KG1 (cell line): ENCODE measurements at places on chromosomes 11 and 22.

DNA sequence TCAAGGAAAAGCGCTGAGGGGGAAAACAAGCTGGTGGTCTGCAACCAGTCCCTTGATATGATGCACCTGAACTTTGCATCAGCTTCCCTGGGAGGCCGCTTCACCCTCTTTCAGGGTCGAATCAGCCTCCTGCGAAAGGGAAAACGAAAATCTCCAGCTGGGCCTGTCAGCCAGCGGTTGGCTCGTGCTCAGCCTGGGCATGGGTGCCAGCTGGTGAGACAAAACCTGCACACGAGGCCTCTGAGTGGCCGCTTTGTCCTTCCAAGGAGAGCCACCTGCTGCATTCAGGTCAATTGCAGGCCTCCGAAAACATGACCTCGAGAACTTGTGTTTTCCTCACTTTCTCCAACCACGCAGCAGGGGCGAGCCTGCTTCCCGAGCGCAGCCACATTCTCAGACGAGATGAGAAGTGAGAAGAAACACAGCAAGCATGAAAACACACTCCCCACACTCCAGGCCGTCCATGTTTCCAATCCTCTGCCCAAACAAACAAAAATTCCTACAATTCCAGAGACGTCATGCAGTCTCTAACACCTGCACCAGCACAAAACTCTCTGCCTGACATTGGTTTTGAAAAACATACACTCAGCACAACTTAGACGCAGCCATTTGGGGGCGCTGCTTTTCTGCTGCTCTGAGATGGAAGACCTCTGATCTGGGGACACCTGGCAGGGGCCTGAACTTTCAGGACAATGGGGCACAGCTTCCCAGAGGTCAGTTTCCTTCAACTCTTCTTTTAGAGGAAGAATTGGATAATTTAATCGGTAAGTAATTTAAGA is 77.1 kb downstream of the DHCR7 start:
- no peak for DNase-seq

- DNase-seq: no peak
These were observed 1.5 kb downstream of the ATG13 start for GRCh38 chr11:46618837-46619236.

GRCh38 chr11:33869481-33870422 is 22.1 kb downstream of the LMO2 start:
- DNase-seq: peak; percentile 52

DNA sequence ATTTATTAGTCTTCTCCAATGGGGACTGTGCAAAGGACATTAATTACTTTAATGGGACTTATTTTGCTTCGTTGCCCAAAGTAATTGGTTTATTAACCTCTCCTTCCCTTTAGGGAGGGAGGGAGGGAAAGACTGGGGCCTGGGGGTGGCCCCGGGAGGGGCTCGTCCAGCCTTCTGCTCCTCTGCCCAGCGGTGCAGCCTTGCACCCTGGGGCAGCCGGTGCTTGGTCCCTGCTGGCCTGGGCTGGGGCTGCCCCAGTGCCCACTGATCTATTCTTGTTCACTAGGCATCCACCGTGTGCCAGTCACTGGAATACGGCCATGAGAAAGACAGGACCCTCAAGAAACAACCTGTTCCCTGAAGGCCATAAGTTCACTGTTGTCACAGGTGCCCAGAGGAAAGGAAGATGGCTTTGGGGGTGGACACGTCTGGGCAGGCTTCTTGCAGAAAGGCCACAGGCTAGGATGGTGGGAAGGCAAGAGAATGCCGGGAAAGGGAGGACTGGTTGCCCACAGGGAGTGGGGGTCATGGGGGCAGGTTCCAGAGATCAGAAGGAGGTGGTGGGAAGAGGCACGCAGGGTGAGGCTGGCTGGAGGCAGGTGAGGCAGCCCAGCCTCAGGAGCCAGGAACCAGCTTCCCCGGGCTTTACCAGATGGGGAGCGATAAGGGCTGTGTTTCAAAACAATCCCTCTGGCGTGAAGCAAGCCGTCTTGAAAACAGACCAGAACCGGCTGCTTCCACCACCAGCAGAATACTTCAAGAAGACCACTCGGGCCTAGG is 47.6 kb upstream of the KCNQ1OT1 start:
- no peak for DNase-seq

- DNase-seq: no peak
These were observed 432.9 kb downstream of the TENM4 start for GRCh38 chr11:79007771-79008402.
